ENCODE measurements at places on chromosomes 2 and 18.
A peak's percentile ranks its signal among the peaks of the same experiment; 100 is the strongest.

DNA sequence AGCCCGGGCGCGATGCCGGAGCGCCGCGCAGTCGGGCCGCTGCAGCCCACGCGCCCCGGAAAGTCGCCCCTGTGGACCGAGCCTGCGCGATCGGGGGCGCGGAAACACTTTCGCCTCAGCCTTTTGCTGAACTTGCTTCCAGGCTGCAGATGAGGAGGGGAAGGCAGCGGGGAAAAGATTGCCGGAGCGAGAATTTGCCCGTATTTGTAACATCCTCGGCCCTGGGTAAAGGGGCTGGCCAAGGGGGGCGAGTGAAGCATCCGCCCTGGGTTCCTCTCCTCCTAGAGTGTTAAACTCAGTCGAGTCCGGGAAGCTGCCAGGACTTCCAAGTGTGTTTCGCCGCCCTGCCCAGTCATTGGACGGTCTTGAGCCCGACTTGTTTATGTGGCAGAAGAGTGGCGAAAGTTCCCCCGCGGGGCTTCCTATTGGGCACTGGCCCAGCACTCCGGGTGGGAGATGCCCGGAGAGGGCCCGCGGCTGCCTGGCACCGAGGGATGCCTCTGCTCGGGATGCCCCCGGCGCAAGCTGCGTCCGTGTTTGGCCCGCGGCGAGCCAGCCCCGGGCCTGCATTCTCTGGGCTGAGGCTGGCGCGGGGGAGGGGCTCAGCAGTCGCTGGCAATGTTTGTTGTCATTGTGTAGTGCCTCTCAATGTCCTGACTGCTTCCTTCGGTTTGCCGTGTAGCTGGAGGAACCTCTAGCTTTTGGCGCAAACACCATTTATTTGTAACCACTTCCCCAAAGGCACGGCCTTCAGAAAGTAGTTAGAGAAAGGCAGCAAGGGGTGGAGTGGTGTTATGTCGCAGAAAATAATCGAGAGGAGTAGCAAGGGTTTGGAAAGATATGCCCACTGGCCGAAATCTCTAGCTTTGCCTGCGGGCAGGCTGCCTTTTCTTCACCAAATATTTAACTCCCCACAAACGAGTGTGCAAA lies 1.1 kb downstream of the CYBRD1 start:
- DNase-seq = peak; percentile 60

DNA sequence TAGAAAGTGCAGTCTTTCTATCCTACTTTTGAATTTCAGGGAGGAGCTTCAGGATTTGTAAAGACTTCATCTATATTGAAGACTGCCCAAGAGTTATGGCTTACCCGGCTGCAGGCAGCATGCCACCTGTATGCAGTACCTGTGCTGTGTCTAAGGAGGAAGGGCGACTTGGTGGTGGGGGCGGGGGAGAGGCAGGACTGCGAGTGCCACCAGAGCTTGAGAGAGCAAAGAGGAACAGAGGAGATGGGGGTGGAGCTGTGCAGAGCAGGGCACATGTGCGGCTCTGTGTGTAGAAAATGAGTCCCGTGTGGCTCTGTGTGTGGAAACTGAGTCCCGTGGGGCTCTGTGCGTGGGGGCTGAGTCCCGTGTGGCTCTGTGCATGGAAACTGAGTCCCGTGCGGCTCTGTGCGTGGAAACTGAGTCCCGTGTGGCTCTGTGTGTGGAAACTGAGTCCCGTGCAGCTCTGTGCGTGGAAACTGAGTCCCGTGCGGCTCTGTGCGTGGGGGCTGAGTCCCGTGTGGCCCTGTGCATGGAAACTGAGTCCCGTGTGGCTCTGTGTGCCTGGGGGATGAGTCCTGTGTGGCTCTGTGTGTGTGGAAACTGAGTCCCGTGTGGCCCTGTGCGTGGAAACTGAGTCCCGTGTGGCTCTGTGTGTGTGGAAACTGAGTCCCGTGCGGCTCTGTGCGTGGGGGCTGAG lies 43.2 kb downstream of the LDLRAD4 start:
- DNase-seq = peak; percentile 43

DNA sequence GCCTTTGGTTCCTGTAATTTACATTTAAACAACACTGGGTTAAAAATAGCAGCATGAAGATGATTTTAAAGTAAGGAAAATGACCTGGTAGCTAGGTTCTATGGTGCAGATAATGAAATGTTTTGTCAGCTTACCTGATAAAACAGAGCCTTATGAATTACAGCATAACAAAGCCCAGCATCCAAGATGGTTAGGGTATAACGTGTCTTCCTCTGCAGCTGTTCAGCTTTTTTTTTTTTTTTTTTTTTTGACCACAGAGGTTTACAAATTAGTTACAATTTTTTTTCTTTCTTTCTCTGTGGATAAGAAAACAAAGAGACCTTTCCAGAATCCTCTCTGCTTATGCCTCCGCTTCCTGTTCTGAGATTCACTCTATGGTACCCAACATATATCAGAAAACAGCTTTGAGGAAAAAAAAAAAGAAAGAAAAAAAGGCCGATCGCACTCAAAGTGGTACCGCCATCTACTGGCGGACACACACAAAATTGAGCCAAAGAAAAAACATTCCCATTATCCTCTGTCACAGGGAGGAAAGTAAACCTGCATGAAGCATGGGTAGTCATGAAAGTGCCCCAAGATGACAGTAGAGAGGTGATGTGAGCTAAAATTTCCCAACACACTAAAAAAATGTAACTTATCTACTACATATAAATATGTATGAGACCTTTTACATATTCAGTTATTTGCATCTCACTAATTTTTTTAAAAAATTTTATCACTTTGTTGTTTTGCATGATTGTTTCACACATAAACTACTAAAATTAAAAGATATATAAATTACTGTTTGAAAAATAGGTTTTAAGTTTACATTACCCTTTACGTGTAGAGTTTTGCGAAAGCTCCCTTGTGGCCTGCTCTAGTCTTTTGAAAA lies at the start of gene SCN3A:
SCN3A (minus strand) TSS at position 362 of the 871 bp plus-strand sequence. CDS start 27,656 bp downstream, outside the sequence.
- DNase-seq = peak; percentile 36

DNA sequence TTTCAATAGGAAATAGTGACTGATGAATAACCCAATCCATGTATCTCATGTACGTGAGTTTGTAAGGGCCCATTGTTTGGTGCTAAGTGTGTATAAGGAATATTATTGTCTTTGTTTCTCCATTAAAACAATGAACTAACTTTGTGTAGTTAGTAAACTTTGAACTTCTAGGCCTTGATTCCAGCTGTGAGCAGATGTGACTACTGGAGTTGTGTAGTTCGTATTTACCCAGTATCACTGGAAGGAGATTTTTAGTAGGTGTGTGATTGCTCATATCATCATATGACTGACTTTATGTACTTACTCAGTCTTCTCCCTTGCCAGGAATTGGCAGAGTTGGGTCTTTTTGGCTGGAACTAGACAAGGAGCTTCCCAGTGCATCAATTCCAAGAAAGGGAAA lies 227.4 kb downstream of the AGPS start:
- no peak for DNase-seq

DNA sequence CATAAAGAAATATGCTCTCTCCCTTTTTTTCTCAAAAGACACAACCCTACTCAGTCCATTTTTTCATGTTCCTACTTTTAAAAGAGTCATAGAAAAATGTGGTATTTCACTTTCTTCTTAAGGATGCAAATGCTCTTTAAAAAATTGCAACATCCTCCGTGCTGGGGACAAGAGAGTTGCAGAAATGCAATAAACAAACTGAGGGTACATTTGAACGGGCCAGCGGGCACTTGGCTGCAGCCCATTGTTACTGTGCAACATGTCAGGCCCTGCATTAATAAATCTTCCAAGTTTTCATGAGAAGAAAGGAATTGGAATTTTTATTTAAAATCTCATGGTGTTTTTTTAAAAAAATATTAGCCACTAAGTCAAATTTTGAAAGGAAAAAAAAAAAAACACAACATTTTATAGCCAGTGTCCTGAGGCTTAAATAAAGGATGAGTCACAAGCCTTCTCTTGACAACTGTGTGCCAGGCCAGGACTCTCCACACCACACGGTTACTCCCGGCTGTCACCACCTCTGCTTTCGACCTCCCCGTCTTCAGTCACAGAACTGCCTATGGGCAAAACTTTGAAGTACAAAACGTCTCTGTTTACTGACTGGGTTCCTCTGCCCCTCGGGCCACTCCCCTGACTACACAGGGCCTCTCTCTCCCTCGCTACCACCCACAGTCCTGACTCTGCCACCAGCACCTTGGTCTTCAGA lies 57.5 kb upstream of the MFF start:
- DNase-seq = peak; percentile 40

DNA sequence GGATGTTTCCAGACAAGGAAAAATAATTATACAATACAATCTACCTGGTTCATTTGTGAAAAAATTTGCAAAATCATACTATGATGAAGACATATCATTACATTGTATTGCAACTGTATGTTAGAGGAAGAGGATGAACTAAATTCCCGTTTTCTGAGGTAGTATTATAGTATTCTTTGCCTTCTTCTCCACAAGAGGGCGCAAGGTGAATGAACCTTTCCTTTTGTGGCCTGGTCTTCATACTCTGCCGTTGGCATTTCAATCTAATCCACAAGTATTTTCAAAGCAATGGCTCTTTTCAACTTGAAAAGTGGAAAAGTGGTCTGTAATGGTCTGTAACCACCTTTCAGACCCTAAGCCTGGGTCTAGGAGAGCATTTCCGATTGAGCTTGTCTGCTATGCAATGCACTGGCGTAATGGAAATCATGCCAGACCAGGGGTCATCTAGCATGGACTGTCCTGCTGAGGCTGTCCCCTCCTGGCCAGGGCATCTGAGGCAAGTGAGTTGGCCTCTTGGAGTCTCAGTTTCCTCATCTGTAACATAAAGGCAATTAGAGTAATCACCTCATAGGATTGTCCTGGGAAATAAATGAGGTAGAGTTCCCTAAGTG lies 30.8 kb upstream of the ZNF396 start:
- DNase-seq = no peak

GRCh38 chr2:11072550-11072949 lies 82.7 kb upstream of the SLC66A3 start:
- no peak for DNase-seq

GRCh38 chr18:44232500-44232899 lies 448.2 kb upstream of the SETBP1 start:
- no peak for DNase-seq

DNA sequence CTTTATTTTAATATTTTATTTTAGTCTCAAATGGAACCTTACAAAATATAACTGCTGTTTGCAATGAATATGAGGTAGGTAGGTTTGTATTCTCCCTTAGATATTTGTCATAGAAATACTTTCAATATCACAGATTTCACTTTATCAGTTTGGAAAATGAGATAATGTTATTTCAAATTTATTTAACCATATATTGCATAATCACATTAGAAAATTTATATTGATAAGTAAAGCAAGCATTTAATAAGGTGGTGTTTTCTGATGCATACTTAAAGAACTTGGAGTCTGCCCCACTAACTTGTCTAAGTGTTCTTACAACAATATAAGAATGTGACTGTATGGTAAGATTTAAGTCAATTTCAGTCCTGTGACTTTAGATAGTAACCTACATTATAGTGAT lies 85.1 kb downstream of the UBE2E3 start:
- DNase-seq = no peak

DNA sequence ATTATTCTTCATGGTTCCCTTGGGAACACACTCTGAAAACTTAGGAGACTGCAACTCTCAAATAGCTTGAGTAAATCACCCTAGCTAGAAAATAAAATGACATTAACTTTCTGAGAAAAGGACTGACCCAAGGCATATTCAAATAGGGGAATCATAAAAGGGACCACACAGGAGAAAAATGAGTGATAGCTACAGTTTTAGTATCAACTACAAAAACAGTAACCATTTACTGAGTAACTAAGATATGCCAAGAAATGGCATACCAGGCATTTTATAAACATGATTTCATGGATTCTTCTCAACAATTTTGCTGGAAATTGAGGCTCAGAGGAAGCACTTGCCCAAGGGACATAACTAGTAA lies 84.5 kb downstream of the AFF3 start:
- no peak for DNase-seq

GRCh38 chr2:70748002-70748784 lies 19.8 kb downstream of the ADD2 start:
- no peak for DNase-seq

DNA sequence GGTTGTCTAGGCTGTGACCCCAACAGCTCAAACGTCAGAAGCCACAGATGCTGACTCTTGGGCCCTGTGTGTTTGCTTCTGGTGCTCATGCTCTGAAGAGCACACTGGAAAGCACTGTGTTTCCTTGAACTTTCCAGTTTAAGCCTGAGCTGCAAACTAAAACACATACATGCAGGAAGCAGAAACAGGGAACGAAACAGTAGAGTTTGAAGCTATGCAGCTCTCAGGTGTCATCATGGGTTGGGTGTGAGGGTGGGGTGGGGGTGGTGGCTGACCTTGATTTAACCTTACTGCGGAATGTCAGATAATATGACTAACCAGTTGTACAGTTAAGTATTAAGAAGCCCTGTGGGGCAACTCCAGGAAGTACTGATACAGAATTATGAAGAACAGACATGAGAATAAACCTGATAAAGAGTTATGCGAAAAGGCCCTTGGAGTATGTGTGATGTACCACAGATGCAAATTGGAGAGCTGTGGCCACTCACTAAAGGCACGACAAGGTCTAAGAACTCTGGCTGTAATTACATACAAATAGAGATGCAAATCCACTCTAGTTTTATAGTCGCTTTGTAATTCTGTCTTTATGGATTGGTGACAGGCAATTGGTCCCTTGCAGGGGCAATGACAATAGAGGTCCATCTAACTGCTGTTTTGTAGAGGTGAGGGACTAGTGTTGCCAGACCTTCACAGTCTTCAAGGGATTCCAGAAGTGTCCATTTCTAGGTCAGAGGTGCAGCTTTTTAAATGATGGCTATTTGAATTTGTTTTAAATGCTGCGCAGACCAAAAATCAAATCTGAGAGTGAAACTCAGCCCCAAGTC lies 273.1 kb downstream of the NAPG start:
- no peak for DNase-seq

DNA sequence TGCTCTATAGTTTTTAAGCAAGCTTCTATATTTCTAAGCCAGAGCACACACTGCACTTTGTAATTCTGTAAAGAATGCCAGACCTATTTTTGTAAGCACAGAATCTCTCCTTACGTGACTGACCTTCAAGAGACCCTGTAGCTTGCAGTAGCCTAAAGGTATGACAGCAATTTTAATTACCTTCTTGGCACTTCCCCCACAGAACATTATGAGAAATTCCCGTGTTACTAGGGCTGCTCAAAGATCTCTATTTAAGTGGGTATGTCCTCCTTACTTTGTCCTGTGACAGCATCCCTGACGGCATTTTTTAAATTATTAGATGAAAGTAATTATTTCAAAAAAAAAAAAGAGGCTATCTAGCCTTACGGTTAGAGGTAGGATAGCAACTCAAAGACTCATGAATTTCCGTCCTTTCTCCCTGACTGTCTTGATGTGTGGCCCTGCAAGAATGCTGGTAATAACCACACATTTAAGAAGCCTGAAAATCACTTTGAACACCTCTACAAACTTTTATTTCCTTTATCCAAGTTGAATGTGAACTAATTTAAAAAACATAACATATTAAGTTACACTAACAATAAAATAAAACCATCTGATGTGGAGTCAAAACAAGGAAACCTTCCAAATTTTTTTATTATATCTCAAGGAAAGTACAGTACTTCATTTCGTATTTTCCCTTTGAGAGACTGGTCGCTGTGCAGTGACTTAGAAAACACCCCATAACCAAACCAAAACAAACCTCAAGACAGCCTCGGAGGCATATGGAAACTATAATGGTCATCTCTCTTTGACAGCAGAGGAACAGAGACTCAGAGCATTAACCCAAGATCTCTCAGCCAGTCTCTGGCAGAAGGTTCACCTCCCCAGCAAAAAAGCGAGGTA lies 54.9 kb downstream of the THUMPD2 start:
- no peak for DNase-seq

All from dorsolateral prefrontal cortex (tissue), 122 donors.